Activated CD8-positive, alpha-beta T cell treated with anti-CD3 and anti-CD28 coated beads for 36 hours (primary cell): ENCODE measurements at places on chromosomes 13 and 19. TPM values are rescaled to one million over a fixed set of nuclear protein-coding genes. Genes with fewer than 3 reads are reported as not detected.

Gene ZNF850
- total RNA-seq, result 10.6 TPM

Gene OR7C1
- total RNA-seq, result not detected

Gene MIA
- not detected for total RNA-seq

Gene TMEM255B
- total RNA-seq, result 1.7 TPM

Gene MYO16
- total RNA-seq, result not detected
